Activated naive CD8-positive, alpha-beta T cell treated with anti-CD3 and anti-CD28 coated beads, Interleukin-2, amount 50 U/mL, for 16 hours (primary cell): ENCODE measurements at places on chromosomes 11 and 22.
A peak's percentile ranks its signal among the peaks of the same experiment; 100 is the strongest.

- peak; percentile 24 for DNase-seq
These were observed 27.2 kb upstream of the SMPD1 start for GRCh38 chr11:6362873-6363678.

DNA sequence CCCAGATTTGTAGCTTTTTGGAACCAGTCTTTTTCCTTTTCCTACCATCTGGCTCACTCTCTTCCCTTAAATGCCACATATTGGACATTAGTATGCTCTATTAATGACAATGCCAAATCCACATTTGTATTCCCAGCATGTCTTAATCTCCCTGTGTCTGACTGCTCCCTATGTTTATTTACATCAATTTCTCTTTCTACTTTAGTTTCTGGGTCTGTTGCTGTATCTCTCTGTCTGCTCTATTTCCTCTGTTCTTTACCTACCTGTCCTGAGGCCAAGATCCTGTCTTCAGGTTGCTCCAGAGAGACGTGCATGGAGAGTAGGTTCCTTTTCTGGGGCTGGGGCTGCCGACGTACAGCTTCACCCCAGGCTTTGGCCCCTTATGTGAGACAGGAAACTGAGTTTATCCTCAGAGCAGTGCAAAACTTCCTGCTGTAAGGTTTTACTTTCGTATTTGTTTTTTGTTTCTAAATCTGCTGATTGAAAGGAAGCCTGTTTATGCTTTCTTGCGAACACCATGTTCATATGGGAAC lies 25.6 kb downstream of the OR2AG2 start:
- DNase-seq = no peak

DNA sequence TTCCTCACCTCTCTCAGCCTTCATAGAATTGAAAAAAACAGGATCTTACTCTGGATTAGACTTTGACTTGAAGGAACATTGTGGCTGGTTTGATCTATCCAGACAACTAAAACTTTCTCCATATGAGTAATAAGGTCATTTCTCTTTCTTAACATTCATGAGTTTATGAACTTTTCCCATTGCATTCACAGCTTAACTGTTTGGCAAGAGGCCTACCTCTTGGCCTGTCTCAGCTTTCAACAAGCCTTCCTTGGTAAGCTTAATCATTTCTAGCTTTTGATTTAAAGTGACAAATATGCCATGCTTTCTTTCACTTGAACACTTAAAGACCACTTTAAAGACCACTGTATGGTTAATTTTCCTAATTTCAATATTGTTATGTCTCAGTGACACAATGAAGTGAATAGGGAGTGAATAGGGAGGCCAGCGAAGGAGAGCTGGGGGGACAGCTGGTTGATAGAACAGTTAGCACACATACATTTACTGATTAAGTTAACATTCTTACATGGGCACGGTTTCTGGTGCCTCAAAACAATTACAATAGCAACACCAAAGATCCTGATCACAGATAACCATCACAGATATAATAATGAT lies 17.0 kb downstream of the IMMP1L start:
- no peak for DNase-seq

- no peak for DNase-seq
These were observed 73.2 kb downstream of the TBC1D22A start for GRCh38 chr22:46835693-46836092.
